ENCODE measurements at places on chromosomes 5 and 9.

DNA sequence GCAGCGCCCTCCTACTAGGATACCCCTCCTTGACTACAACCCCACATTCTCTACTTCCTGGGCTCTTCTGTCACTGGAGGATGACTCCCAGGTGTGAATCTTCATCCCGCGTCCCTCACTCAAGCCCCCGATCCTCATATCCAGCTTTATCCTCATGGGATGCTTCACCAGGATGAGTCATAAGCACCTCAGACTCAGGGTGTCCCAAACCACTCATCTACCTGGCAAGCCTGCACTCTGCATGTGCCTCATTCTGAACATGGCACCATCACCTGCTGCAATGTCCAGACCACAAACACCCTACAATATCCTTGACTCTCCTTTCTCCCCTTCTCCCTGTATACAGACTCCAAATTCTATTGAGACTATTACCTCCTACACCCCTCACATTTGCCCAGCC is 1.5 kb upstream of the TGFBI start:
- DNase-seq: no peak

- no peak for DNase-seq
Observed at GRCh38 chr5:128534726-128535125, 3.3 kb downstream of the FBN2 start.

DNA sequence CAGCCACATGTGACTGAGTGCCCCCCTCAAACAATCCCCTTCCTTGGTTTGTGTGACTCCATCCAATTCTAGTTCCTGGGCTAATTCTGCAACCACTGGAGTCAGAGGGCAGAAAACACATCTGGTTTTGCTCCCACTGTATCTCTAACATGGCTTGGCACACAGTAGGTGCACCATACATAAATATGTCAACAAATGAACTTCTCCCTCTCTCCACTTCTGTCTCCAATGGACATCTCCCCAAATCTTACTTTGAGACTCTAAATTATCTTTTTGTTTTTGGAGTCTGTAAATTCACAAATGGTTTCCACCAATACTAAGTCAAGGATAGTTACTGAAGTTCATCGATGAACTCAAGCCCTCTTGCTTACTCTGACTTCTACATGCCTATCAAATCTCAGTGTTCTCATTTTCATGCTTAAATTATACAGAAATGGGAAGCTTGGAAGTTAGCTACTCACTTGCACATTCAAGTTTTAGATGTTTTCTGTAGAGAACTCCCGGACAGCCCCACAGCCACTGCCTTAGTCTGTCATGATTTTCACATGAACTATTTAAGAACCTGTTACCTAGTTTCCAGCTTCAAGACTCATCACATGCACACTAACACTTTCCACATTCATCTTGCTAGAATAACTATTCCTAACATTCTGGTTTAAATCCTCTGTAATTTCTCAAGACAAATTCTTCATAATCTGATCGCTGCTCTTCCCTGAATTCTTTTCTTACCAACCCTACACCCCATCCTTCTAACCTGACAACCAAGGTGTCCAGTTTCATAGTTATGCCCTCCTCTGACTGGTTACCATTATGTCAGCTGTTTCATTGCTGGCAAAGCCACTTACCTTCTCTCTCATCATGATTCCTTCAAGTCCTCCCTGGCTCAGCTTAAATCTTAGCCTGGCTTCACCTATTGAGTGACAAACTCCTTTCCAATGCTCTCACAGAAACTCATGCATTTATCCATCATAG is 6.0 kb downstream of the RPL37 start:
- DNase-seq: no peak

DNA sequence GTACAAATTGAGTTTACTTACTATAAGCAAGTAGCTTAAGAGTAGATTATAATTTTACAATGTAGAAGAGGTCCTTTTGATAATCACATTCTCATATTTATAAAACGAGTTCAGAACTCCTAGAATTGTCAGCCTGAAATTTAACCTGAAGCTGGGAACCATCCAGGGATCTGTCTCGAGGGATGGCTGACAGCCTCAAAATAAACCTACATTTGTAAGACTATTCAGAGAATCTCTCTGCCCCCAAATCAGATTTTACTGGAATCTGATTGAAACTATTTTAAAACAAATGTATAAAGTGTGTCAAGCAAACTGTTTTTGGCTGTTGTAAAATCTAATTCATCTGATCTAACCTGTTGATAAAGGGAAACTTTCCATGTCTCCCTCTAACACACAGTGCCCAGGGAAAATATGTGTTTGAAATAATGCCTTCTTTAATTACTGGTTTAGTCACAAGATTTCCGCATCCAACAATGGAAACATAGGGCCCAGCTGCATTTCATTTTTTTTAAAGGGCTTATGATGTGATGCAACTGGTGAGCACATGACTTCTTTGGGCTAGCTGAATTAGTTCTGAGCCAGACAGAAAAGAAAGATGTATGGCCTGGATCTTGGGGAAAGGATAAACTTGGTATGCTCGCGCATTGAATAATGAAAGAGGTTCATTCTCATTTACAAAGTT is 30.3 kb downstream of the SLC25A46 start:
- no peak for DNase-seq

- DNase-seq: no peak
Observed at GRCh38 chr5:120093178-120093577, 370.9 kb upstream of the PRR16 start.

DNA sequence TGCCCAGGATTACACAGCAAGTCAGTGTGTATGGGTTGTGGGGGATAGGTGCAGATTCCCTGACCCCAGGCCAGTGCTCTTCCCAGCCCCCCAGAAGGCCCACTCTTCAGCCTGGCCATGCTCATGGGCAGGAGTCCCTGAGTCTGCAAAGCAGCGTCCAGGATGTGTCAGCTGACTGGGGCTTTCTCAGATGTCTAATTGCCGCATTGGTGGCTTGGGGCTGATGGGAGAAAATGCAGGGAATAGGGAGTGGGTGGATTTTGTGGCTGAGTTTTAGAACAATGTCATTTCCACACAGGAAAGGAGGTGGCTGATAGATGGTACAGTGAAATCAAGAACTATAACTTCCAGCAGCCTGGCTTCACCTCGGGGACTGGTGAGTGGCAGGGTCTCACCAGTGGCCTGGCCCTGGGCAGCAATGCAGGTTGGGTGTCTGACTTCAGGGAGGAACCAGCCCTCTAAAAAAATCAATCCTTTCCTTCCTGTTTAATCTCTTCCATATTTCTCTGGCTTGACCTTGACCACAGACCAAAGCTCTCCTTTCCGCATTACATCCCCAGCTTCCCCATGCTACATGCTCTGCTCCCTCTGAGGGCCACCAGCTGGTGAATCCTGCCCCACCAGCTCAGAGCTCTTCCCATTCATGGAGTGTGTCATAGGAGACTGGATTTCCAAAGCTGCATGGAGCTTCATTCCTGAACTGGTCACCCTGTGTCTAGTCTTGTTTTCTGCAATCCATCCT is 14.2 kb downstream of the GLIPR2 start:
- DNase-seq: no peak

DNA sequence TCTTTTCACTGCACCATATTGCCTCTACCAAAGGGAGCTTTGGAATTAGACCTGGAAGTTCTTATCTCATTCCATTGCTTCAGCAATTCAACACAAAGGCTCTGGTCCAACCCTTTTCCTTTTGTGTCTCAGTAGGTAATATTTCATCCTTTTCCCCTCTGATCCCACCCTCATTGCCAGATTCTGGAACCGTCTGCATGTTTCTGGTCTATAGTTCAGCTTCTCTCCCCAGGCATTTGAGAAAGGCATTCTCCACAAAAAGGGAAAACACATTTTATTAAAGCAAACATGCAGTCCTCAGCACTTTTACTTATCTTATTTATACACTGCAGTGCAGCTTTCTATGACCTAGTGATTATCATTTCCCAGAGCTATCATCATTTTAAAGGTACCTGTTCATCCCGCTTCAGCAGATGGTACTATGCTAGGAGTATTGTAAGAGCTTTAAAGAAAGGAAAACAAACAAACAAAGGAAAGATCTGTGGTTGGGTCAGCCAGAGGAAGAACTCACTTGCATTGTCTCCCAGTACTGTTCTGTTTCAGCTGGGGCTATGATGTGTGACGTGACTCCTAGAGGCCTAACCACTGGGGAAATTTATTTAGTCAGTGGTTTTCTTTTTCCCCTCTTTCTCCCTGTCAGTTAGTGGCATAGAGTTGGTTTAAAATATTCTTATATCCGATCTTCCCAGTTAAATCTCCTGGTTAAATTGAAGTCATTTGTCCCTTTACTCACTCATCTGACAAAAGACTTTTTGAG is 269.2 kb downstream of the TMEM38B start:
- DNase-seq: no peak

- DNase-seq: no peak
Observed at GRCh38 chr5:75057561-75057960, 5.2 kb upstream of the GCNT4 start.

GRCh38 chr9:114216976-114217375 is 61.6 kb downstream of the COL27A1 start:
- DNase-seq: no peak

GRCh38 chr5:127741412-127741811 is 38.2 kb downstream of the CCDC192 start:
- no peak for DNase-seq

DNA sequence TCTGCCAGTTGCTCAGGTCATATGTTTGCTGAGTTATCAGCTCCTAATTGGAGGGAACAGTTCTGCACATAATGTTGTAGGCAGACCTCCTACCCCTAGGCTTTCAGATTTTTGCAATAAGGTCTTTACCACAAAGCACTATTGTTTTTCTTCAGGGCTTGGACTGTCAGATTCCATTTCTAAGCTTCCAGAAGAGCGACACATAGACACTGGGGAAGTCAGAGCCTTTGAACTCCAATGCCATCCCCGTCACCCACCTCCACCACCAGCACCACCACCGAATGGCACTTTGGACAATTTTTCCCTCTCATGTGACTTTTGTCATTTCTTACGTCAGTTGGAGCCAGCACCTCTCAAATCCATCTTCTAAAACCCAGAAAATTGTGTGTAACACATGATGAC is 28.3 kb upstream of the SPRY4 start:
- DNase-seq: no peak

DNA sequence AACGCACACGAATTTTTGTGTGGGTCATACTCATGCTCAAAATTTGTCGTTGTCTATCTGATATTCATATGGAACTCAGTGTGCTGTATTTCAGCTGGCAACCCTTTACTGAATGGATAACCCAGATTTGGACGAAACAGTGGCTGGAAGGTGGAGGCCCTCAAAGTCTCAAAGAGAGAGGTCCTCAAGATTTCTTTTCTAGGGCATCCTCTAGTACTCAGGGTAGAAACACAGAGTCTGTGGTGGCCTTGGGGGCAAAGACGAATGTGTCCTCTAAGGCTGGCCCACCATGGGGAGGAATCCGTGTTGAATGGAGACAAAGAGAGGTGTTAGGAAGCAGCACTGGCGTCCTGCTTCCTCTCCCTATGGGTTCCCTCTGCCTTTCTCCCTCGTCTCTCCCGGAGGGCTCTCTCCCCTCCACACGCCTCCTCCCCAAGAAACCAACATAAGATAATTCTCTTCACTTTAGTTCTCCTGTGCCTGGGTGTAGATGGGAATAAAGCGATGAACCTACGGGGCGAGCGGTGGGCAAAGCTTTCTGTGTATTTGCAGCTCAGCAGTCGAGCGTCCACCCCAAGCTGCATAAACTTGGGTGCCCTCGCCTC is 333.7 kb downstream of the CWC27 start:
- DNase-seq: no peak

DNA sequence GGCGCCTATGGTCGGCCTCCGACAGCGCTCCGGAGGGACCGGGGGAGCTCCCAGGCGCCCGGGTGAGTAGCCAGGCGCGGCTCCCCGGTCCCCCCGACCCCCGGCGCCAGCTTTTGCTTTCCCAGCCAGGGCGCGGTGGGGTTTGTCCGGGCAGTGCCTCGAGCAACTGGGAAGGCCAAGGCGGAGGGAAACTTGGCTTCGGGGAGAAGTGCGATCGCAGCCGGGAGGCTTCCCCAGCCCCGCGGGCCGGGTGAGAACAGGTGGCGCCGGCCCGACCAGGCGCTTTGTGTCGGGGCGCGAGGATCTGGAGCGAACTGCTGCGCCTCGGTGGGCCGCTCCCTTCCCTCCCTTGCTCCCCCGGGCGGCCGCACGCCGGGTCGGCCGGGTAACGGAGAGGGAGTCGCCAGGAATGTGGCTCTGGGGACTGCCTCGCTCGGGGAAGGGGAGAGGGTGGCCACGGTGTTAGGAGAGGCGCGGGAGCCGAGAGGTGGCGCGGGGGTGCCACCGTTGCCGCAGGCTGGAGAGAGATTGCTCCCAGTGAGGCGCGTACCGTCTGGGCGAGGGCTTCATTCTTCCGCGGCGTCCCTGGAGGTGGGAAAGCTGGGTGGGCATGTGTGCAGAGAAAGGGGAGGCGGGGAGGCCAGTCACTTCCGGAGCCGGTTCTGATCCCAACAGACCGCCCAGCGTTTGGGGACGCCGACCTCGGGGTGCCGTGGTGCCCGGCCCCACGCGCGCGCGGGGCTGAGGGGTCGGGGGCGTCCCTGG is 561 bp downstream of the DAPK1 start:
- DNase-seq: peak; percentile 43

- no peak for DNase-seq
Observed at GRCh38 chr9:96514108-96514799, 64.3 kb downstream of the HABP4 start.

DNA sequence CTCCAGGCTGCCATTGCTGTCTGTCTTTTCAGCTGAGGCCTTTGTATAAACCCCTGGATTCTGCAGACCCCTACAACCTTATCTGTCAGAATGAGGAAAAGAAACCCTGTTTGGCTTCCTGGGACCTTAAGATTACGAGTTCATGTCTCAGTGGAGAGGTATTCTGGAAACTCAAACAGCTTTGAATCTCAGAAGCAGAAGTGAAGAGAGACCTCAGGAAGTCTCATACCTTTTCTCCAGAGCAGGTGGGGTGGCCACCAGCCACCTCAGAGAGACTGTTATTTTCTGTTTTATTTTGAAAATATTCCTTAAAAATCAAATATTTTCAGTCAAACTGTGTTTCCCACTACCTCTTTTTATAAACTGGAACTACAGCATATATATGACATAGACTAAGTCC is 457.5 kb downstream of the TMEM232 start:
- no peak for DNase-seq

- DNase-seq: no peak
Observed at GRCh38 chr9:135002802-135003201, 84.7 kb upstream of the OLFM1 start.

DNA sequence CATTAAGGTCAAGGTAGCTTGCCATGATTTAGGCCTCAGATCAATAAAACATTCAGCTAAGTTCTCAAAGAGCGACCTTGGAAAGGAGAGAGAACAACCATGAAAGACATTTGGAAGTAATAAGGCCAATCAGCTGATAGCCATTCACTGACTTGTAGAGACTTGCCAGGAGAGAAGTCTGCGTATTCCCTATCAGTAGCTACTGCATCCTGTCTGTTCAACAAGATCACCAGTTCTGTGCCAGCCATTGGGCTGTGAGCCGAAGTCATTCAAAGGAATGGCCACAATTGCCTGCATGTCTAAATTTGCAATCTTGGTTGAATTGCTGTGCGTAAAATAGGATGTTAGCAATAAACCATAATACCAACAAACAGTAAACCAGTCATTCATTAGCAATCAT is 219.8 kb downstream of the FBXL7 start:
- no peak for DNase-seq

- no peak for DNase-seq
Observed at GRCh38 chr5:160229190-160229742, at the start of gene FABP6. Gene FABP6 (plus strand): TSS chr5:160229506. CDS start chr5:160229558, 52 bp downstream.

All from mucosa of gallbladder (tissue), 1 donor.